Activated effector memory CD4-positive, alpha-beta T cell treated with Interleukin-2 at 50 U/mL for 16 hours (primary cell): ENCODE measurements at places on chromosomes 4 and X.

DNA sequence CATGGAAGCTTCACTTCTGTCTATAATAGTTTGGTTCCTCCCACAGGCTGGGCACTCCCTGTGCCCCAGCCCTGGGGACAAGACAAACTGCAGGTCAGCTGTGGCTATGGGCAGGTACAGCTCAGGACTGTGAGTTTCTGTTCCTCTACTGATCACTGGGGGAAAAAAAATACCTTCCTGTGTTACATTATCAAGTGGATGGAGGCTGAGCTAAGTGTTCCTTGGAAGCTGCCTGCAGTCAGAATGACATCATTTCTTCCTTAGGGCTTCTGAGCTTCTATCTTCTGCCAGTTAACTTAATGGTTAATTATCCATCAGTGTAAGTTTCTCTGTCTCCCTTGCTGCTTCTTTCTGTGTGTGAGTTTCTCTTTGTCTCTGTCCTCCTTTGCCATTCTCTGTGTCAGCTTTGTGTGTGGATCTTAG lies 4.6 kb downstream of the RAB33A start:
- no peak for DNase-seq

DNA sequence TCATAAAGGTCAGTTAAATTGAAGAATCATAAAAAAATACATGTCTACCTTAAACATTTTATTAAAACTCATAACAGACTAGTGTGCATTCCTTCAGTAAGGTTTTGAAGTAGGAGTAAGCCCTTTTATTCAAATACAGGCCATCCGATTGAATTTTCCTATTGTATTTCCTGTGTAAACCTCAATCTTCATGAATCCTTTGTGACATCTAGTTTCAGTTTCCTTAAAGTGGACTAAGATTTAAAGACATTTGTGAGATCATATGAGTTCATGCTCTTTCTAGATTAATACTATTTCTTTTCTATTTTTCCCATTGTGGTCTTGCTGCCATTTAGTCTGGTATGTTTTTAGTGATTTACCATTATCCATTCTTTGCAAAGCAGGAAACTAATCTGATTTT lies 644.7 kb upstream of the BOD1L1 start:
- DNase-seq: no peak

DNA sequence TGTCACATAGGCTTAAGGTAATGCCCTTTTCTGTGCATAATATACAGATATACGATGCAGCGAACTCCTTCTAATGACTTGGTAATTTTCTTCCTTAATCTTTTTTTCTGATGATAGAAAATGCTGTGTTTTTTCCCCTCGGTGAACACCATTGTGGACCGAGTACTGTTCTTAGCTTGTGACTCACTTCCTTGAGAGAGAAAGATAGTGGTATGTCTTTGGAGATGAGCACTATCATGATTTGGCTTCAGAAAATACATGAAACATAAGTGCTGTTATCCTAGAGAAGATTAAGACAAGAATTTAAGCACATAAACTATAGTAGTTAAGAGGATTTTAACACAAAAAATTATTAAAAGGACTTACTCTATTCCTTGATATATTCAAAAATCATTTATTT lies 63.9 kb downstream of the RS1 start:
- no peak for DNase-seq

- no peak for DNase-seq
These were observed 123.3 kb downstream of the SLC10A7 start for GRCh38 chr4:146398404-146398803.

- no peak for DNase-seq
These were observed 428.4 kb downstream of the AFF2 start for GRCh38 chrX:148928811-148929210.

DNA sequence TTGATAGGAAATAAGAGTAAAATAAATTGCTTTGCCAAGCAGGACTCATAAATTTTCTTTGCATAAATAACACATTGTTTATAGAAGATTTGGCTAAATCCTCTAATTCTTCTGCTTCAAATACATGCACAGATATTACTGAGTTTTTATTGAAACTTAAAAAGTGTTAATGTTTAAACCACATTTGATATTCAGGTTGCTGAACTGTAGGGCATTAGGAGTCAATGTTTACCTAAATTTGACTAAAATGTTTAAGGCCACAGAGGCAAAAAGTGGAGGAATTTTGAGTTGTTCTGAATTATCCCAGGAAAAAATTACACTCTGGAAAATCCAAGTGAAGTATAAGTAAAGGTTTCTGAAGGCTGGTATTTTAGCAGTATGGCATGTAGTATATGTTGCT lies 78.7 kb downstream of the FIP1L1 start:
- DNase-seq: no peak

DNA sequence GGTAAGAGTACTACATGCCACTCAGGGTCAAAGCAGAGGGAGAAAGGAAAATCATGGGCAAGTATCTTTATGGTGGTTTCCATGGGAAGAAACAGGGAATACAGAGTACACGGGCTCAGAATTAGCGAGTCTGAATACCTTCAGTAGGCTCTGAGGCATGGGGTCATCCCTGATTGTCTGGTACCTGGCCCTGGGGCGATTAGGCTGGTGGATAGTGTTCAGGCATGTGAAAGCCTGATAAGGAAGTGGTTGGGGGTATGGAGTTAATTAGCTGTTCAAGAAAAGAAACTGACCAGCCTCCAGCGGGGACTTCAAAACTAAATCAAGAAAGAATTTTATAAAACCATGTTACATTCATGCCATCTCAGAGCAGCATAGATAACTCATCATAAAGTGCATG lies 518.8 kb downstream of the RAB28 start:
- no peak for DNase-seq
